DMS53 (cell line): ENCODE measurements at places on chromosomes 7 and 10.

- DNase-seq = no peak
These were observed 161.8 kb downstream of the DPY19L1 start for GRCh38 chr7:34875481-34875880.

GRCh38 chr10:75266945-75267344, 31.2 kb upstream of the COMTD1 start:
- no peak for DNase-seq

DNA sequence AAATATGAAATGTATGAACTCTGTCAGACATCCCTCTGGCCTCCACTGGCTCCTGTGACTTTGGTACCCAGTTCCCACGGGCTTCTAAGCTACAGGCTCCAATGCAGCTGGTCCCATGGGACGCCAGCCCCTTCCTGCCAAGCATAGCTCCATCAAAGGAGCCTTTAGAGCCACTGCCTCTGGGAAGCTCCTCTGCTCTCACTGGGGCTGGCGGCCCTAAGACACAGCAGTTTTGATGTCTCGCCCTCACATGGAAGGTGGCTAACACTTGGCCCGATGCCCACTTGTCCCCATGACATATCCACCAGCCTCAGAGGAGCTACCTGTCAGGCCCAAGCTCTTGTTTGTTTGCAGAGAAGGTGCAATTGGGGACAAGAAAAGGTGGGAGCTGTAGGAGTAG, 453.7 kb upstream of the LRRN3 start:
- no peak for DNase-seq

DNA sequence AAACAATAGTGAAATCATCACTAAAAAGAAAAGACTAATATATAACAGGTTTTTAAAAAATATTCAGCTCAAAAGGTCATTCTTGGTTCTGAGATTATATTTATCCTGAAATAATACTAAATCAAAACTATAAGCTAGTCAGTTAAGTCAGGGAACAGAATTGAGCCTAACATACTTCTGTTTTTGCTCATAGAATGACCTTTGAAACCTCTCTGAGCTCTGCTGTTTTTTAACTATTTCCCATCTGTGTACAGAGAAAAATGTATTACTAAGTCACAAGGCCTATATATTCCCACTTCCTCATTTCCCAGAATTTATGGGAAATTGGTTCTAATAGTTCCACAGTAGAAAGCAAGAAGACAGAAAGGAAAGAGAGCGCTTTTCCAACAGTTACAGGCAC, 346.8 kb upstream of the ETV1 start:
- no peak for DNase-seq

- DNase-seq = no peak
These were observed 765.9 kb downstream of the LRMDA start for GRCh38 chr10:76197293-76197692.

DNA sequence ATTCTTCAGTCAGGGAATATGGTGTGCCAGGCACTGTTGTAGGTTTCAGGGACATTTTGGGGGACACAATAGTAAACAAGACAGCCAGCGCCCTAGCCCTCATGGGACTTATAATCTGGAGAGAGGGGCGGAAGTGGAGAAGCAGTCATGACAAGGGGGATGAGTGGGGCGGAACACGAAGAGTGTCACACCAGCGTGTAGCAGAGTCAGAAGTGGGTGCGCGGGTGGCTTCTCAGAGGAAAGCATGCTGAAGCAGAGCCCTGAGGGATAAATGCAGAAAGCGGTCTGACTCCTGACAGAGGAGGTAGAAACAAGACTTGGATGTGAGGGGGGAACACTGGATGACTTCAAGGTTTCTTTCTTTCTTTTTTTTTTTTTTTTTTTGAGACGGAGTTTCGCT, 160.3 kb upstream of the LYZL2 start:
- DNase-seq = no peak

- peak; percentile 18 for DNase-seq
These were observed 6.0 kb upstream of the DAGLB start for GRCh38 chr7:6453734-6454133.

GRCh38 chr10:124308056-124308645, 110.6 kb downstream of the OAT start:
- no peak for DNase-seq

GRCh38 chr10:67618116-67618515, 77.9 kb downstream of the CTNNA3 start:
- DNase-seq = no peak

DNA sequence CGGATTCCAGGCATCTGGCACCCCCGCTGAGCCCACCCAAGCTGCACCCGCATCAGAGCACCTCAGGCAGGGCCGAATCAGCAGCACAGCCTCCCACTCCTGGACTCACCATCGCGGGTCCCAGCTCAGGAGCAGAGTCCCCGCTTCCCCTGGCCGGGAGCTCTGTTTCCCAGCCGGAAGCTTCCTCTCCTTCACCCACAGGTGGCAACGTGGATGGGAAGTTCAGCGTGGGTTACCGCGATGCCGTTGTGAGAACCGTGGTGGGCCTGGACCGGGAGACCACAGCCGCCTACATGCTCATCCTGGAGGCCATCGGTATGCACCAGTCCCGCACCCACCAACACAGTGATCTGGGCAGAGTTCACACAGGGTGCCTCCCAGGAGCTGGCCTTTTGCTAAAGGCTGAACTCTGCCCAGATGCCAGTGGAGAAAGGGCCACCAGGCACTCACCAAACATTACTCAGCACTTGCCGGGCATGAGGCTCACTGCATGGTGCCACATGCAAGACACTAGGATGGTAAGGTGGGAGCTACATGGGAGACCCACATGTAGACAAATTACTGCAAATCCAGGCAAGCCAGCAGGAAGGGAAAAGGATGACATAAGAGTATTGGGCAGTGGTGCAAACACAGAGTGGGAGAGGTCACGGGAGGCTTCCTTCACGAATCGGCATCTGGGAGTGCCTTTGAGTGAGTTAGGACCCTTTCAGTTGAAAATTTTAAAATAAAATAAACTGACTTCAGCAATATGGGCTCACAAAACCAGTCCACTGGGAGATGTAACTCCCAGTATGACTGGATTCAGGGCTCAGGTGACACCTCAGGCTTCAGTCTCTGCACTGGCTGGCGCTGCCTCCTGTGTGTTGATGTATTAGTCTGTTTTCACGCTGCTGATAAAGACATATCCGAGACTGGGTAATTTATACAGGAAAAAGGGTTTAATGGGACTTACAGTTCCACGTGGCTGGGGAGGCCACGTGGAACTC, 10.4 kb downstream of the C10orf105 start:
- no peak for DNase-seq

DNA sequence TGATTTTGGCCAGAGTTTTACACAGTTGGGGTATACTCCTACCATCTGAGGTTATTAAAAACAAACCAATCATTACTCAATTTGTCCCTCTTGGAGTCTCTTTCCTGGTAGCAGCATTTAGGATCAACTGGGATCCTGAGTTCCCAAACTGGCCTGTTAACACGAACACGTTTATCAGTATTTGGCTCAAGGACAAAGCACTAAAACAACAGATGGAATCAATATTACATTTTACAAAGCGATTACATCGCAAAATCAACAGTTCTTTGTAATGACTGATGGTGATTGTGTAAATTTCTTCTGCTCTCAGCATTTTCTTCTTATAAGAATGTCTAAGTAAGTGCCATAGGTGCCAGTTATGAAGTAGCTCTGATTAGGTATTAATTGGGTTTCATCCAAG, 582.9 kb upstream of the ANKRD30A start:
- DNase-seq = no peak

DNA sequence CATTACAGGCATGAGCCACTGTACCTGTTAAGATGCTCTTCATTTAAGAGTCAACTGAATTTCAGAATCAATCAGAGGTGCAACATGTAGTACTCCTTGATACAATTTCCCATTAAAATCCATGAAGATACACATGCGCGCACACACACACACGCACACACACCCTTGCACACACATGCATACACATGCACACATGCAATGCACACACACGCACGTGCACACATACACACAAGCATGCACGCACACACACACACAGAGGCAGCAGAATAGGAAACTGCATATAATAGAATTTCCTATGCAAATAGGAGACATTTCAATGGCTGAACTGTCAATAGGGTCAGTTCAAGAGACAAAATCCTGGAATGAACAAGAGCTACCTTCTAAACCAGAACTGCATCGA, 192.6 kb downstream of the CALN1 start:
- no peak for DNase-seq

DNA sequence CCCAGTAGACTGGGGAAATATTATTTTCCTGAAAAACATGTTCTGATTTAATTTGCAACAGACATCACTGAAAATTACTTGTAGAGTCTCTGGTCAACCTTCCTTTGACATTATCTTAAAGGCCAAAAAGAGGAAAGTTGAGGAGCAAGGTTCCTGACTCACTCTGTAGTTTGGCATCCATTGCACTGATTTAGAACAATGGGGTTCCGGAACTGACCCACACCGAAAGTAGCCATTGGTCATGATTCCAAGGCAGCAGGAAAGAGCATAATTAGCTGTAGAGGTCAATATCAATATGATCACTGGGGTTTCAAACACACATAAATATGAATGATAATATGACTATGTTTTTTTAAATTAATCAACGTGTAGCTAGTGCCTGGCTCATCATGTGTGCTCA, 65.8 kb downstream of the DNMBP start:
- no peak for DNase-seq

DNA sequence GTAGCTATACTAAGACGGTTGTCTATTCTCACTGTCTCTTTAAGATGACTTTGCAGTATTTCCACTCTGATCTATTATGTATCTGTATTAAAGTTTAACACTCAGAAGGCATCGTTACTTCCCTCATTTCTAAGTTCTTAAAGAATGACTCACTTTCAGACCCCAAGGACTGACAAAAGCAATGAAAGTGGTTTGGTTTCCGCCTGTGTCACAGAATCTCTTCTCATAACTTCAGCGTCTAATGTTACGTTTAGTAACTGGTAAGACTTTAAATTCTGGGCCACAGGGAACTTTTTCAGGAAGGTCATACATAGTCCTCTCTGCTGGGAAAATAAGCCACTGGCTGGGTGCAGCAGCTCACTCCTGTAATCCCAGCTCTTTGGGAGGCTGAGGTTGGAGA, 892.0 kb upstream of the AUTS2 start:
- DNase-seq = no peak

DNA sequence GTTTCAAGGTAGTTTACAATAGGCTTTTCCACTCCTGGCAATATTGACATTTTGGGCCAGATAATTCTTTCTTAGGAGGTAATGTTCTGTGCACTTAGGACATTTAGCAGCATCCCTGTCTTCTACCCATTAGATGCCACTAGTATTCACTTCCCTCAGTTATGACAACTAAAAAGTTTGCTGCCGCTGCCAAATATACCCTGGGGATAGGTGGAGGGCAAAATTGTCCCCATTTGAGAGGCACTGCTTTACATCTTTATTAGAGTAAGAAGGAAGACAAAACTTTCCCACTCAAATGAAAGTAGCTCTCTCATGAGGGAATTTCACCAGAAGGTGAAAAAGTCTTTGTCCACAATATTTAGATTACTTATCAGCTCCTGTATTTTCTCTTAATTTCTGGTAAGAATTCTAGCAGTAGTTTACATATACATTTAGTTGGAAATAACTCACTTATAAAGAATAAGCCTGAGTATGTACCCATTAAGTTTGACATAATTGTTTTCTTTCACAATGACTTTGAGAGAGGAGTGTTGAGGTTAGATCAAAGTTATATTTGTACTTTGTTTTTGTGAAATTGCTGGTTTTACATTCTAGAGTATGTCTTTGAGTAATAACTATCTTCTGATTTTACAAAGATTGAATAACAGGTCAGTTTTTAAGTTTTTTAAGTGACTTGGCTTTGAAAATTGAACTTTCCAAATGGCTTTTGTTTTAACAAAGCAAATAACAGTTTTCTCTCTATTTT, 46.0 kb downstream of the HELLS start:
- DNase-seq = no peak

DNA sequence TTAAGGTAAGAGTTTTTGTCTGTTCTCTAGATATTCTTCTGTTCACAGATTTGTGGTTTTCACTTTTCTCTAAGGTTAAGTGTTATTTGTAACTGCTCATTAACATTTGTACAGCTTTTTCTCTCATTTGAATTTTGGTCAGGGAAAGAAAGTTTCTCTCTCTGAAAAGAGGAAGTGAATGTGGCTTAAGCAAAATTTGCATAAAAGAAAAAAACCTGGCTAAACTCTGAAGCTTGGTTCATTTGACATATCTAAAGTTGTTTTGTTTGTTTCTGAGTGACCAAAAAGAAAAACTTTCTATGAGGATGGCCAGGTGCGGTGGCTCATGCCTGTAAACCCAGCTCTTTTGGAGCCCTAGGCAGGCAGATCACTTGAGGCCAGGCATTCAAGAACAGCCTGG, 22.0 kb upstream of the SLC26A4 start:
- no peak for DNase-seq

GRCh38 chr7:126447984-126448383, 804.8 kb downstream of the GRM8 start:
- DNase-seq = no peak

DNA sequence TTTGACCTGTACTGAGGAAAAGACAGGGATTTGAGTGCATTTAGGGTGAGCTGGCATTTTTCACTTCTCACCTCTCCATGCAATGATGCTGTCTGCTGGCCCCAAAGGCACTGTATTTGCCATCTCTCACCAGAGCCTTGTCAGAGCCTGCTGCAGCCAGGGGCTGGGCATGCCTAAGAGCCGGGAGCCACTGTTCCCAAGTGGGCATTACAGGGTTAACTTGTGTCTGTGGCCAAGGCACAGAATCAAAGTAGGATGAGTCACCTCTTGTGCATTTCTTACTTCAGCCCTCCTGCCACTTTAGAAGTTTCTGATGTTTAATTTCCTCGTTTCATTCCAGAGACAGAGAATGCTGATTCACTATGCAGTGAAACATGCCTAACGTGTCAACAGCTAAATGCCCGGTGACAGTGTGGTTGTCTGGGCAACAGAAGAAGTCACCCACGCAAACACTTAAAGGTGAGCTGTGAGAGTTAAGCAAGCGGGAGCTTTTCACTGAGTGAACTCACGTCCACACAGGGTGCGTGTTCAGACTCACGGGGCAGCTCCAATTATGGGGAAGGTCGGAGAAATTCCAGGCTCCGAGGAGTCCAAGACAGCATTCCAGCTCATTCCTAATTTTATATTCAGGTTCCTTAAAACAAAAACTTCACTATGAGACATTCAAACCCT, 57.1 kb upstream of the IGFBP3 start:
- peak; percentile 96 for DNase-seq

GRCh38 chr10:19623321-19623720, 192.9 kb upstream of the PLXDC2 start:
- DNase-seq = peak; percentile 55

DNA sequence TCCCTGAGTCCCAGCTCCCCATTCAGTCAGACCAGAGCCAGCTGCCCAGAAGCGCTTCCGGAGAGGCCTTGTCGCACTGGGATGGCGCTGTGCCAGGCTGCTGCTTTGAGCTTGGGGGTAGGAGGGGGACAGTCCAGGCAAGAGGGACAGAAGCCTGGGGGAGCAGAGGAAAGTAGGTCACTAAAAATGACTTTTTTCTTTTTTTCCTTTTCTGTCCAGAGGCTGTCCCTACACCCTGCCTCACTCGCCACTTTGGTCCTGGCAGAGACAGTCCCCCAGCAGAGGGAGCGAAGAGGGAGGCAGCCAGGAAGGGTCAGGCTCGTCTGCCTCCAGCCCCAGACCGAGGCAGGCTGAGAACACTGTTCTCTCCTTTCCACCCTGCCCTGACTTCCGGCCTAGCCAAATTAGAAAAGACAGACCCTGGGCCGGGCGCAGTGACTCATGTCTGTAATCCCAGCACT, 15.8 kb upstream of the TRIM8 start:
- DNase-seq = peak; percentile 17
